ENCODE measurements at places on chromosomes 2 and 18.

GRCh38 chr2:28869494-28870145 lies 489 bp downstream of the TRMT61B start:
- DNase-seq = no peak

GRCh38 chr2:71595569-71595968 lies 142.2 kb downstream of the DYSF start:
- DNase-seq = no peak

- DNase-seq = no peak
Observed at GRCh38 chr18:25033747-25034471, 318.1 kb downstream of the ZNF521 start.

- no peak for DNase-seq
Observed at GRCh38 chr2:6538607-6539006, 327.1 kb downstream of the CMPK2 start.

DNA sequence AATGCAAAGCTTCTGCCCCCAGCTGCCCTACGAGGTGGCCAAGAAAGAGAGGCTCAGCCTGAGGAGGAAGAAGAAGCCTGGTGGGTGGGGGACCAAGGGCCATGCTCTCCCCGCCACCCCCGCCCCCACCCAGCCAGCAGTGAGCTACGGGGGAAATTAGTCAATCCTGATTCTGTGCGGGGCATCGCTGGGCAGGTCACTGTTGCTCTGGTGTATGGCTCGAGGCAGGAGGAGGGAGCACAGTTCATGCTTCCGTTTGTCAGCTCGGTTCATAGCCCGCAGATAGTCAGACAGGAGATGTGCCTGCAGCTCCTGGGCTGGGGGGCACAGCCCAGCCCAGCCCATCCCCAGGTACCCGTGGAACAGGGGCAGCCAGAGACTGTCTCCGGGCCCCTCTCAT lies 17.1 kb downstream of the RAMP1 start:
- DNase-seq = no peak

GRCh38 chr2:25481381-25482300 lies 139.9 kb upstream of the DNMT3A start:
- DNase-seq = no peak

DNA sequence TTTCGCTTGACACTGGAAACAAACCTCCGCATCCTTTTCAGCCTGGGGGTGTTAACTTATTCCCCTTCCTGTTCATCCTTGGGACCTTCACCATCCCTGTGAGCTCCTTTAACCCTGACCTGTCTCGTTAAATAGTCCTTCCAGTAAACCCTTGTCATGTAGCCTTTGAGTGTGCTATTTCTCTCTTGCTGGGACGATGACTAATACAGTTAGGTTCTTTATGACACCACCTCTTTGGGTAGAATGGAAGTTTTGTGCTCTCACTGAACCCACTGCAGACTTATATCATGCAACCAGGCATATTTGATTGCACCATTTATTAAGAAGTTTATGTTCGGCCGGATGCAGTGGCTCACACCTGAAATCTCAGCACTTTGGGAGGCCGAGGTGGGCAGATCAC lies 40.5 kb upstream of the GAREM1 start:
- no peak for DNase-seq

GRCh38 chr2:71552861-71553301 lies 99.5 kb downstream of the DYSF start:
- no peak for DNase-seq

DNA sequence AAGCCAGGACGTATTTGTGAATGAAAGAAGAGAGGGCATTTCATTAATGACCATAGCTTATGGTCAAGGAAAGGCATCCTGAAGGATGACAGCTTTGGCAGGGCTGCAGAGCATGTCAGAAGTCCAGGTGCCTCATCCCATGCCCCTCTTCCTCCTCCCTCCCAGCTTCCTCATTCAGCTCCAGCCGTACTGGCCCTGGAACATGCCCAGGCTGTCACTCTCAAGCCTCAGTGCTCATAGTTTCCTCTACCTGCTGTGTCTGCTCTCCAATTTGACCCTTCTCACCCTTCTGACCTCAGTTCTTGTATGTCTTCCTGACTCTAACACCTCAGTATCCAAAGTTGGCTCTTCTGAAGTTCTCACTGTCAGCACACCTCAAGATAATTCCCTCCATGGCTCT lies 695.8 kb upstream of the HS6ST1 start:
- DNase-seq = no peak

DNA sequence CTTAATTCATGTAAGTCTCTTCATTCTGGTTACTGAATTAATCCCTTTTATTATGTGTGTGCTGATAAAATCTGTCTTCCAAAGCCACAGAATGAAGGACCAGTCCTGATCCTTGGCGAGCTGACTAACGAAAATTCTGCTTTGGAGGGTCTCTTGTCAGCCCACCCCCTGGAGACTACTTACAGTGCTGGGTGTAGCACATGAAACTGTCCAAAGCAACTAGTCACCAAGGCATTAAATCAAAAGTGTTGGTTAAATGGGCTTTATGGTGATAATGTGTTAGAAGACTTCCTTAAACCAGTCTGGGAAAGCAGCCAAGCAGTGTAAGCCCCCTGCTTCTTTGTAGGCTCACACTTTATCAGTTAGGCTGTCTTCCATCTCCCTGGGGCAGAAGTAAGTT lies 420.2 kb downstream of the SUCLG1 start:
- no peak for DNase-seq

GRCh38 chr2:226139759-226140158 lies 659.9 kb downstream of the IRS1 start:
- no peak for DNase-seq

DNA sequence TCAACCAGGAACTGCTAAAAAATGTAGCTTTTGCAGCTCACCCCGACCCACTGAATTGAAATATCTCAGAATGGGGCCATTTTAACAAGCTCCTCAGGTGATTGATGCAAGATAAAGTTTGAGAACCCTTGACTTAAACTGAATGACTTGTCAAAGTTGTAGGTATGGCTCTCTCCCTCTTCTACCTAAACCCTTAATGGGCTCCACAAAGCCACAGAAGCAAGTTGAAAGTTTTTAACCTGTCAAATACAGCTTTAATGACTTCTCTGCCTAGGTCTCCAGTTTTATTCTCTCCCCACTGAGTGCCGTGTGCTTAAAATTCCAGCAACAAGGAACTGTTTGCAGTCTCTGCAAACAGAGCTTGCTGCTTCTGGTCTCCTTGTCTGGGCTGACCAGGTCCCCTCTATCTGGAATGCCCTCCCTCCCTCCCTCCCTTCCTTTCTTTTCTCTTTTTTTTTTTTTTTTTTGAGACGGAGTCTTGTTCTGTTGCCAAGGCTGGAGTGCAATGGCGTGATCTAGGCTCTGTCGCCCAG lies 19.7 kb upstream of the RNF125 start:
- DNase-seq = no peak

DNA sequence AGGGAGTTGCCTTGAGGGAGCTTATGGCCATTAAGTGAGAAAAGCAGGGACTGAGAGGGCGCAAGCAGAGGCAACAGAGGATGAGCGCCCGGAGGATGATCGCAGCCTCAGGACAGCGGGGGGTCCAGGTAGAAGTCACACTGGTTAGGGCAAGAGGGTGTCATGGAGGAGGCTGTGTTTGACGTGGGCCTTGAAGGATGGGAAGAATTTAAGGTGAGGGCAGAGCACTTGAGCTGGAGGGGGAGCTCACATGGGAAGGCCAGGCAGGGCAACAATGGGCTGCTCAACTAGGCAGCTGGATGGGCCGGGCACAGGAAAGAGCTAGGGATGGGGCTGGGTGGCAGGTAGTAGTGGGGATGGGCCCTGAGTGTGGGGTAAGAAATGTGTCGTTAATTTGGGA lies 31.9 kb downstream of the FAM228A start:
- DNase-seq = no peak

DNA sequence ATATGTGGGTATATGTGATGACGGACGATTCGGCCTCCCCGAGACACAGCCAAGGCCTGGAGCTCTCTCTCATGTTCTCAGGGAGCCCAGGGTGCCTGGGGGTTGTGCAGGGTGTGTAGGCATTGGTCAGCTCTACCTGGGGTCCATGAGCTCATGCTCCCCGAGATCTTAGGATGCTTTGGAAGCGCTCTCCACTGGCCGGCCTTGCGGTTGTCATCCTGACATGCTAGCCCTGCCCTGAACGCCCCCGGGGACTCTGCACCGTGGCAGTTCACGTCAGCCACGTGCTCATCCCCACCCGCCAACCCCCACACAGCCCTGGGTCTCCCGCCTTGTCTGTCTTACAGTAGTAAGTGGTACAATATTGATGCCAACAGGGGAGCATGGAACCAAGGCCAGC lies 67.8 kb downstream of the RTP5 start:
- no peak for DNase-seq

DNA sequence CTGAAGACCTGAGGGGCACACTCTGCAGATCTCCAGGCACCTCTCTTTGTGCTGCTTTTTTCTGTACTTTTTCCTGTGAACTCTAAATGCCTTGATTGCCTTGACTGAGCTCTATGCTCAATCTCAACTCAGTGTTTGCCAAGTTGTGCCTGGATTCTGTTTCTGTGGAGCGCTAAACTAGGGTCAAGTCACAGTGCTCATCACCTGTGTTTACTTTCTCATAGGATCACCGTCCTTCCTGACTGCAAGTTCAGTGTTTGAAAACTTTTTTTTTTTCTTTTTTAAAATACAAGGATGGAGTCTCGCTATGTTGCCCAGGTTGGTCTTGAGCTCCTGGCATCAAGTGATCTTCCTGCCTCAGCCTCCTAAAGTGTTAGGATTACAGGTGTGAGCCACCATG lies 62.6 kb downstream of the AGPS start:
- DNase-seq = no peak
